ENCODE measurements at places on chromosomes 4 and X. TPM values are rescaled to one million over a fixed set of nuclear protein-coding genes. Genes with fewer than 3 reads are reported as not detected.

GRCh38 chrX:56503941-56504673 is 59.3 kb upstream of the UBQLN2 start:
- no peak for DNase-seq

DNA sequence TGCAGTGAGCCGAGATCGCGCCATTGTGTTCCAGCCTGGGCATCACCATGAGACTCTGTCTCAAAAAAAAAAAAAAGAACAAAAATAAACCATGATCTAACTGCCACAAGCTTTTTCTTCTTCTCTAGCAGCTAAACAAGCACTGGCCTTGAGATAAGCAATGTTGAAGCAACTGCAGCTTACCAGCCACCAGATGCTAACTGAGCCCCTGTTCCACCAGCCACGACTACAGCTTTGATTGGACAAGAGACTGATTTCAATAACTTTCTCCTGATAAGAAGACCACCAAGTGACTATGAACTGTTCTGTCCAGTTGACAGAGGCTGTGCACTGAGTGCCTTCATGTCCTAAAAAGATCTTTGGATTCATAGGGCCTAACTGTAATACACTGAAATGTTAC is 58.5 kb downstream of the DCTD start:
- DNase-seq: no peak

GRCh38 chr4:951594-952468 is 19.6 kb downstream of the TMEM175 start:
- peak; percentile 43 for DNase-seq

- DNase-seq: no peak
Observed at GRCh38 chr4:185405296-185405999, 8.8 kb downstream of the ANKRD37 start.

DNA sequence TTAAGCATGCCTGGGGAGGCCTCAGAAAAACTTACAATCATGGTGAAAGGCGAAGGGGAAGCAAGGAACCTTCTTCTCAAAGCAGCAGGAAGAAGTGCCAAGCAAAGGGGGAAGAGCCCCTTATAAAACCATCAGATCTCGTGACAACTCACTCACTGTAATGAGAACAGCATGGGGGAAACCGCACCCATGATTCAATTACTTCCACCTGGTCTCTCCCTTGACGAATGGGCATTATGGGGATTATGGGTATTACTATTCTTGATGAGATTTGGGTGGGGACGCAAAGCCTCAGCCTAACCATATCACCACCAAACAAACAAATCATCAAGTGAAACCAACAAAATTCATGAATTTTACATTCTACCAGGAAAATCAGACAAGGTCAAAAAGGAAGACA is 76.7 kb upstream of the TAB3 start:
- no peak for DNase-seq

- DNase-seq: no peak
Observed at GRCh38 chrX:152635941-152636340, 1.8 kb upstream of the GABRQ start.

- no peak for DNase-seq
Observed at GRCh38 chrX:152832520-152832919, 1.7 kb downstream of the NSDHL start.

DNA sequence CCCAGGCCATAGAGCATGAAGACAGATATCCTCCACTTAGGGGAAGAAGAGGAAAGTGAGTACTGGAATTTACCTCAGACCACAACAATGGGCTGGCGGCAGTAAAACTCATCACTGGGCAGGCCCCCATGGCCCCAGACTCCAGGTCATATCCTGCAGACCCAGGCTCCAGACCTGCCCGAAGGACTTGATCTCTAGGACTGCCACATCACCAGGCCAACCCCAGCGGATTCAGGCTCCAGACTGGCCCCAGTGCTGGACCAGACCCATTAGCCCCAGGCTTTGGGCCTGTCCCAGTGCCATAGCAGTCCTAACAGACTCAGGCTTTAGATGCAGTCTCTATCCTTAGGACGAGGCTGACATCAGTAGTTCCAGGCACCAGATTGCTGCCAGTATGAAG is 190.6 kb downstream of the DLG3 start:
- no peak for DNase-seq

DNA sequence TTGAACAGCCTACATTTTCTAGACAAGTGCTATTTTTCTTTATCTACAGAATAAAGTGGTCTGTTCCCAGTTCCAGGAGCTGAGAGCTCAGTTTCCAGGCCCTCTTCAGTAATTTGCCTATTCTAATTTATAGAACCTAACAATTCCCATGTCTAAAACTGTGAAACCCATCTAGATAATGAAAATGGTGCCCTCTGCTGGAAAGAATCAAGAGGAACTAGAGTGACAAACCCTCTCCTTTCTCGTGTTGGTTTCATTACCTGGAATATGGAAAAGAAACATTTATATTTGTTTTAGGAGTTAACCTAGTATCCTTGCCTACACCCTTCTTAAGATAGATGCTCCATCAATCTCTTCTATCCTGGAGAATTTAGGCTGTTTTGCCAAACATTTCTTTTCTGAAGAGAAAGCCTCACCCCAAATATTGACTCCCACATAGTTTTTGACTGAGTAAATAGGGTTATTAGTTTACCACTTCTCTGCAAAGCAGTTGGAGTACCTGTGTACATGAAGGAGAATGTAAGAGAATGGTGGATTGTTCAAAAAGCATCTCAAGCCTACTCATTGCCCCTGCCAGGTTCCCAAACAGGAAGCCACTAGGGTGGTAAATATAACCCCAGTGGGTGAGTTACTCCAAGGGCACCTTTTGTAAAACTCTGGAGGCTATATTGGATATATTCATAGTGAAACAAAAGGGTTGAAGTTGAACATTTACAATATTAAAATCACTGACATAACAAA is 121.6 kb downstream of the RASL11B start:
- no peak for DNase-seq

- DNase-seq: no peak
Observed at GRCh38 chrX:12138361-12139313, at the start of gene FRMPD4. Gene FRMPD4 (plus strand): TSS chrX:12138473. CDS start chrX:12138972, 499 bp downstream.

- DNase-seq: no peak
Observed at GRCh38 chrX:7050271-7050670, 97.2 kb upstream of the STS start.

GRCh38 chr4:36773467-36773866 is 471.1 kb upstream of the NWD2 start:
- no peak for DNase-seq

- no peak for DNase-seq
Observed at GRCh38 chr4:38002451-38003071, 42.4 kb downstream of the PTTG2 start.

- no peak for DNase-seq
Observed at GRCh38 chr4:152424396-152424795, 111.5 kb downstream of the FBXW7 start.

DNA sequence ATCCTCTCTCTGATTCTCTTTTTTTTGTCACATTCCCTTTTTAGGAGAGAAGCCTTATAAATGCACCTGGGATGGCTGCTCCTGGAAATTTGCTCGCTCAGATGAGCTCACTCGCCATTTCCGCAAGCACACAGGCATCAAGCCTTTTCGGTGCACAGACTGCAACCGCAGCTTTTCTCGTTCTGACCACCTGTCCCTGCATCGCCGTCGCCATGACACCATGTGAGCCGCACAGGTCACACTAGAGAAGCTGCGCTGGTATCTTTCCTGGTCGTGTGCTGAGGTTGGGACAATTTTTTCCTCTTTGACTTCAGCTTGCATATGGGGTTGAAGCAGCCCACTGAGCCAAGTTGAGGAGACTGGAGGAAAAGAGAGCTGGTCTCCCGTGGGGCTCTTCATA is 52.1 kb downstream of the KLF8 start:
- DNase-seq: no peak

GRCh38 chr4:177220376-177220775 is 89.3 kb upstream of the NEIL3 start:
- no peak for DNase-seq

- peak; percentile 89 for DNase-seq
Observed at GRCh38 chr4:124712372-124713184, at the start of gene ANKRD50. Gene ANKRD50 (minus strand): TSS chr4:124712732. CDS start chr4:124710511, 2,221 bp downstream.

- no peak for DNase-seq
Observed at GRCh38 chr4:31458813-31459212, 738.6 kb downstream of the PCDH7 start.

Gene ARAP2
- 21.3 TPM for total RNA-seq

Gene ANOS1
- total RNA-seq: 9.7 TPM

Gene ERAS
- not detected for total RNA-seq

Gene KCTD8
- 0.33 TPM for total RNA-seq

Gene CTAG1A
- total RNA-seq: 2.3 TPM

Gene CT45A1
- total RNA-seq: not detected

Gene EXOC1L
- total RNA-seq: not detected

Gene NLRP2B
- total RNA-seq: 0.16 TPM
